ENCODE measurements at places on chromosomes 16 and 17.

- no peak for DNase-seq
These were observed 9.9 kb downstream of the ZFP90 start for GRCh38 chr16:68548947-68549346.

DNA sequence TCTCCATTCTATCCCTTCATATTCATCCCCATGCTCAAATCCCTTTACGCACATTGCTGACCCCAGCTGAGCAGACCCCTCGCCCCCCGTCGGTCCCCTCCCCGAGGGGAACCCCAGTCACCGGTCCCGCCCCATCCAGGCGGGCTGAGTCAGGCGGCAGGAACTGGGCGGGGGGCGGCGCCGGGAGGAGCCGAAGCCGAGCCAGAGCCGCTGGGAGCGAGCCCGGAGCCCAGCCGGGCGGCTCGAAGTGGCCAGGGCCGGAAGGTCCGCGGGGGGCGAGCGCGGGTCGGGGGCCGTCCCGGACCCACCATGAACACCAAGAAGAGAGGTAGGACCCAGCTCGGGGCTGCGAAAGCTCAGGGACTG lies 8.6 kb downstream of the RIPOR1 start:
- DNase-seq: peak; percentile 72

DNA sequence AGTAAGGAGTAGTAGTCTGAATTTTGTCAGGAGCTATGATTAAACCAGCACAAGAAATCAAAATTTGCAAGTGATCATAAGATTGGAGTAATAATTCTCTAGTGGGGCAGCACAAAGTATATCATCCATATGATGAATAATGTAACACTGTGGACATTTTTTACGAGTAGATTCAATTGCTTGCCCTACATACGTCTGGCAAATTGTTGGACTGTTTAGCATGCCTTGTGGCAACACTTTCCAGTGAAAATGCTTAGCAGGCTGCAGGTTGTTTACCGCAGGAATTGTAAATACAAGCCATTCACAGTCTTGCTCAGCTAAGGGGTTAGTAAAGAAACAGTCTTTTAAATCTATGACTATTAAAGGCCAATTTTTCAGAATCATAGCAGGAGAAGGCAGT lies 35.7 kb downstream of the ATF7IP2 start:
- no peak for DNase-seq

DNA sequence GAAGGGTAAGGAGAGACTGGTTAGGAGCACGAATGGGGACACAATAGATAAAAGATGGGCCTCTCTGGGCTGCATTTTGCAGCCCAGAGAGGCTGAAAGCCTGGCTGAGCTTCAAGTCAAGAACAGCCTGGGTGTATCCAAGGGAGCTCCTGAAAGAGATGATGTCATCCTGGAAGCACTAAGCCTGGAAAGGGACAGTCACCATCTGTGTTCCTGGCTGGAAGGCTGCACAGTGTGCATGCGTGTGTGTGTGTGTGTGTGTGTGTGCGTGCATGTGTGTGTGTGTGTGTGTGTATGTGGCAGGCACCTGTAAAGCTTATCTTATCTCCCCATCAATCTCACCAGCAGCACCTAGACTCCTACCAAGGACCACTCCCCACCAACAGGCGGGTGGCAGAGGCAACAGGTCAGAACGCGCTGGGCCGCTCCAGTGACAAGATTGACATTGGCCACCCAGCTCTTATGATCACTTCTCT lies 44.1 kb downstream of the COG7 start:
- no peak for DNase-seq

DNA sequence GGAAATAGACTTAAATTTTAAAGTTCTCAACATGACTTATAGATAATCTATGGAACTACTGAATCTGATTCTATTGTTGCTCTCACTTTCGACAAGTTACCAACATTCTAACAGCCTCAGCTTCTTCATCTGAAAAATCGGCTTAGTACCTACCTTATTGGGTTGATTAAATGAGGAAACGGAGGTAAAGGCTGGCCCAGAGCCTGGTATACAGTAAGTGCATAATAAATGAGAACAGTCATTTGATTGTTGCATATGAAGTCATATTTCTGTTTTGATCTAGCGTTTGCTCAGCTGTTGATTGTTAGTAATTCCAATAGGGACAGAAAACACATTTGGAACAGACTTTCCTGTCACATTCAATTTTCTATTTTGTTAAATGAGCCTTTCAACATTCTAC lies 4.6 kb downstream of the VPS35L start:
- DNase-seq: no peak

- DNase-seq: peak; percentile 94
These were observed 8.0 kb downstream of the ALOX12B start for GRCh38 chr17:8079291-8080207.

- peak; percentile 85 for DNase-seq
These were observed at the start of gene BAIAP3 for GRCh38 chr16:1333149-1333812. Gene BAIAP3 (plus strand): TSS chr16:1333645. CDS start chr16:1338550, 4,905 bp downstream.

- DNase-seq: no peak
These were observed 23.1 kb downstream of the STAT3 start for GRCh38 chr17:42365136-42365535.

DNA sequence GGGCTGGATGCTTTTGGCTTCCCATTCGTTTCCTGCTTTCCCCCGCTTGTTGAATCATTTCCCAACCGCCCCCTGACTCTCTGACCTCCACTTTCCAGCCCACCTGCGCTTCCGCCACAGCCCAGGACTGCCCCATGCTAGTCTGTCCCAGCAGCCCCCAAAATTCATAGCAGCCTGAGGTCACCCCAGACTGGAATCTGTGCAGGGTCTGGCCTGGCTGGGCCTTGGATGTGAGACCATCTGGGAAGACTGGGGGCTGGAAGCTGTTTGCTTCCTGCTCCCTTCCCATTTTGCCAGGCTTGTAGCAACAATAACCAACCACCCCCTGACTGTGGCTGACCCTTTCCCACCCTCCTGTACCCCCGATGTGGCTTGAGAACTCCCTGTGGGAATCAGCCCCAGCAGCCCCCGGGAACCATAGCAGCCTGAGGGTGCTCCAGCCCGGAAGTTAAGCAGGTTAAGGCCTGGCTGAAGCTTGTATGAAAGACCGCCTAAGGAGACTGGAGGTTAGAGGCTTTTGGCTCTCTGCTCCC lies 2290.8 kb downstream of the TP53TG3F start:
- DNase-seq: no peak

DNA sequence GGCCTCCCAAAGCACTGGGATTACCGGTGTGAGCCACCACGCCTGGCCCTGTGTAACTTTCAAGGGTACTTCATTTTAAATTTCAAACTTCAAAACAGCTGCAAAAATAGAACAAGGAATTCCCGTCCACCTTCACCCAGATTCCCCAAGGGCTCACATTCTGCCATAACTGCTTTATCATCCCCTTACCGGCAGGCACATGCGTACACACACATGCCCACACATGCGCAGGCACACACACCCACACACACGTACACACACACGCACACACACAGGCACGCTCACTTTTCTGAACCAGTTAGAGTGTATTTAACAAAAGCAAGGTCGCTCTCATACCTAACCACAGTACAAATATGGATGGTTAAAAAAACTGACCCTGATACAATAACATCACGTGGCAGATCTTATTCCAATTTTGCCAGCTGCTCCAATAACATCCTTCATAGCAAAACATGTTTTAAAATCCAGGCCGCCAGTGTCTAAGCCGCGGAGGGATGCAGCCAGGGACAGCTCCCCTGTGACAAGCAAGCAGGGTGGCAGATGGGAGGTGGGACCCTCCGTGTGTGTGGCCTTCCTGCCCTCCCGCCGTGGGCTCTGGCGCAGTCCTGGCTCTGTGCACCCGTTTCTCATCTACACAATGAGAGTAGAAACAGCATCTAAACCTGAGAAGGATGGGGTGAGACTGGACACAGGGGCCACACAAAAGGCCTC lies 23.1 kb downstream of the PDIA2 start:
- no peak for DNase-seq
